ENCODE measurements at places on chromosomes 3 and 15.

GRCh38 chr15:40253167-40253790 lies 14.4 kb downstream of the PAK6 start:
- no peak for DNase-seq

GRCh38 chr3:46905661-46906451 lies 28.3 kb downstream of the PTH1R start:
- no peak for DNase-seq

DNA sequence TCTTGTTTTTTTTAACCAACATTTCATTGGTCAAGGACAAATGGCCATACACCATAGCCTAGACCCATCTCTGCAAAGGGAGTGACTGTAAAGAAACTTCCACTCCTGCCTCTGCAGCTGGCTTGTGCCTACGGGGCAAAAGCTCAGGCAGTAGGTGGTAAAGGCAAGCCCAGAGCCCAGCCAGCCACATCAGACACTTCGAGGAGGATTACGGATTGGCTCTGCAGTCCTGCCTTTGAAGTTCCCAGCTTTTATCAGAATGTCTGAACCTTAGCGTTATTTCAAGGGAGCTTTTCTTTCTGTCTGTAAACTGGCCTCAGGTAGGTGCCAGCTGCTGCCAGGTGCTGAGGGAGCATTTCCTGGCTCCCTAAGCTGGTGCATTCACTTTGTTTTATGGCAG lies 15.6 kb downstream of the ZNF710 start:
- no peak for DNase-seq

DNA sequence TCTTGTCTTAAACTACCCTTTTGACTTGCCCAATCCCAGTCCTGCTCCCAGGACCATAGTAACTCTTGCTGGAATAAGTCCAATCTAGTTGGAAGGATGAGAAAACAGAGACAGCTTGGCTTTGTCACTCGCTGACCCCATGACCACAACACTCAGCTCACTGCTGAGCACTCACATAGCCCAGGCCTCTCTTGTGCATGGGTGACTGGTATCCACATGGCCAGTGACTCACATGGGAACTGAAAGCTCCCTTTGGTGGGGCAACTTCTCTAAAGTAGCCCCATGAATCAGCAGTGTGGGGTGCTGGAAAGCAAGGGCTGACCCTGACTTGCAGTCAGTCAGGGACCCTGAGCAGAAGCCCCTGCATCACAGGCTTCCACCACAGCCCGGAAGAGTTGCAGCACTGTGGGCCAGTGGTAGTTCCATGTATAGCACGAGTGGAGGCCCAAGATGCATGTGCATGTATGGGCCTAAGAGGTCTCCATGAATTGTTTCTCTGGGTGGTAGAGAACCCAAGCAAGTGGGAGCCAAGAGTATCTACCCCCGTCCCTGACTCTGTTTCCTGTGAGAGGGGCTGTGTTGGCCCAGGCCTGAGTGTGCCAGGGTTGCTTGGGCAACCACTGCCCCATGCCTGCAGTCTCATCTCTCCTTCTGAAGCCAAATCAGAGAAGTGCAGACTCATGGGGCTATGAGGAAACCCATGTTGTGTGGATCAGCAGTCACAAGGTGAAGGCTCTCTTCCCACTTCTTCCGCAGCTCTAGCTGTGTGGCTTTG lies 62.1 kb upstream of the XCR1 start:
- peak; percentile 99 for DNase-seq

DNA sequence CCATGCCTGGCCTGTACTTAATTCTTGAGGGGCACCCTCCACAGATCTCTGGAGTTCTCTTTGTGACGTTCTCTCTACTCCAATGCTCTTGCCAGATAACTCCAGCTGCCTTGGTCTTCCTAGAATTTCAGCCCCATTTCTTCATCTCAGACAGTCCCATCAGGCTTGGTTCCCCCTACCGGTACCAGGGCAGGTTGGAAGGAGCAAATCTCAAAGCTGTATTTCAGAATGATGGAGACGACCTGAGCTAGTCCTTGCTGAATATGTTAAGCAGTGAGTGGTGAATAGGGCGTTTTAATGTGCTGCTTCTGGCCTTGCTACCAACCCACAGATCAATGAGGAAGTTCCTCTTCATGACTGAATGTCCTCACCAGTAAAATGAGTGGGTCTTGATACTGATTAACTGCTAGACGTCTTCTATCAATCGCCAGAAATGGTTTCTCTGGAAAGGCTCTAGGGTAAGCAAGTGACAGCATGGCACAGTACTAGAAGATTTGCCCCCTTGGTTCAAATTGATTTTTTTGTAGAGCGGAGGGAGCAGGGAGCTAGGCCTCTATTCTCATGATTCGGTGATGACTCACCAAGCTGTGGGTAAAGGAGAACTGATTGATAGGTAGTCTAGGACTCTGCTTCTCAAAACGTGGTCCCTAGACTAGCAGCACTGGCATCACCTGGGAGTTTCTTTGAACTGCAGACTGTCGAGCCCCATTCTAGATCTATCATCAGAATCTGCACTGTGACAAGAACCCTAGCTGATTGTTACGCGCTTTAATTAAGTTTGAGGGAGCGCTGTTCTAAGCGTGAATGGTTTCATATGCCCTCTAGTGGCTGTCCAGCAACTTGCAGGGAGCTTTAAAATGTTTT lies 67.8 kb downstream of the UBP1 start:
- DNase-seq, result peak; percentile 76

DNA sequence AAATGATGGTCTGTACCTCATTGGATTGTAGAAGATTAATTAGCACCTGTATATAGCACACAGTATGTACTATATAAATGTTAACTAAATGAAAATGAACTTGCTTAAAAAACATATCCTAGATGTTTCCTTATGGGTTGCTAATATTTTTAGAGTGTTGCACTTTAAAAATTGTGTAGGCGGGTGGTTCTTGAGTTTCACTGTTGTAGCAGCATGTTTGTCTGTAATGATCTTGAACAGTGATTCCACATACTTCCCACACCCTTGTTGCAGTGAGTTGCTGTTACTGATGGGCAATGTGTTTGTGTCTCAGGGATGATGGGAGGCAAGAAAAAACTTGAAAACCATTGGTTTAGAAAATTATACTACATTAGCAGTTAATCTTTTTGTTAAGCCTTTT lies 22.0 kb downstream of the USP3 start:
- DNase-seq, result no peak

DNA sequence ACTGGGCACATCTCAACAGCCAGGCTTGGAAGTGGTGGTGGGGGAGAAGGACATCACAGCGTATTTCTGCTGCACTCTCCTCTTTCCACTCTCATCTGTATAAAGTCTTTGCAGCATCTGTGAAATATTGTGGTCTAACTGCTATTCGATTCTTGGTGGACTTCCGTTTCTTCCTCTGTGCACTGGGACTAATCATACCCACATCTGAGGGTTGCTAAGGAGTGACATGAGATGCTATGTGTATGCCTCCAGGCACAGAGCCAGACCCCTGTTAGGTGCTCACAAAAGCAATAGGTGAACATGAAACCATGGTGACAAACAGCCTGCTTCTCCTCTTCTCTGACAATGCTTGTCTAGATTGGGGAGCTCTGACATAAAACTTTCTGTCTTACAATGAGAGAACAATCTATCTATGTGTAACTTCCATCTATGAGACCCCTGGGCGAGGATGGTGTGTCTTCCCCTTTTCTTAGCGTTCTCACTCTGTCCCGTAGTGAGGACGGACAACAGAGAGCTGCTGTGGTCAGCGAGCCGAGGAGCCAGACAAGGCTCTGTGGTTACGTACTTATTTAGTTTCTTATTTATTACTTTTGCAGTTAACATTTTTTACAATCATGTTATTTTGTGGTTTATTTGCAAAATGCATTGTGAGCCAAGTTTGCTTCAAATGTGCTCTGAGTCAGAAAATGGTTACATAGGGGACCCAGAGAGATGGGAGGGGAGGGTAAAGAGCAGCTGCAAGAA lies 196.7 kb upstream of the TPRG1 start:
- DNase-seq, result peak; percentile 91

DNA sequence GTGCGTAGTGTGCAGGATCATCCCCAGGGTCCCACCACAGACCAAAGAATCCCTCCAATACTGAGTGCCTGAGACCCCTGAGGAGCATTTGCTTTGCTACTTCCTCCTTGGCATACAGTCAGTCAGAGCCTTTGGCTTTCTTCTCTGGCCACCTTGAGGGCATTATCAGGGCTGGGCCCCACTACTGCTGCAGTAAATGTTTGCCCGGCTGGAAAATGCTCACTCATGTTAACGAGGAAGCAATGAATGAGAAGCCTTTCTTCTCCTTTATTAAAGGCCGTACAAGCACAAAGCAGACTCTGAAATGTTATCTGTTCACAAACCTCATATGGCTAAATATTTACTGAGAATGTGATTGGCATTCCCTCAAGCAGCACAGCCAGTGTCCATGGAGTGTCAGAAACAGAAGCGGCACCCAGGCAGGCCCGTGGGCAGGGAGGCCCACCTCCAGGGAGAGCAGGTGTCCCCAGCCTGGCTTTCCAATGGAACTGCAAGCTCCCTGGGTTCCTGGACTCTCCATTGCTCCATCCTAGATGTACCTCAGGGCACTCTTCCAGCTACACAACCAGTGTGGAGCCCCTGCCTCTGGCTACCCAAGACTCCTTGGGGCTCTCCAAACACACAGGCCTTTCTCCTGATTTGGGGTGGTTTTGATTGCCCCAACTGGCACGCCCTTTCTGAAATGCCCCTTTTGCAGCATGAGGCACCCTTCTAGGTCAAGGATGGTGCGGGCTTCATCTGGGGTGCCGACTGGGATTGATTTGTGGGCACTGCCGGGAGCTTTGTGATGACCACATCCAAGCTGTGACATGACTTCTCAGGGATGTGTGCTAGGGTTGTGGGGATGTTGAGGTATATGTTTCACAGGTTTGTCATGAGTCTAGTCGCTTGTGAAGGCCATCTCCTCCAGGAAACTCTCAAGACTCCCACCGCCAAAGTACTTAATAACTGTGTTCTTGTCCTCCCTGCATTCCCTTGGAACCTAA lies 195.6 kb downstream of the FAM43A start:
- DNase-seq, result no peak

- no peak for DNase-seq
These were observed 60.8 kb downstream of the USP13 start for GRCh38 chr3:179713643-179714090.

GRCh38 chr15:22806156-22806555 lies 19.7 kb downstream of the NIPA1 start:
- DNase-seq, result no peak

DNA sequence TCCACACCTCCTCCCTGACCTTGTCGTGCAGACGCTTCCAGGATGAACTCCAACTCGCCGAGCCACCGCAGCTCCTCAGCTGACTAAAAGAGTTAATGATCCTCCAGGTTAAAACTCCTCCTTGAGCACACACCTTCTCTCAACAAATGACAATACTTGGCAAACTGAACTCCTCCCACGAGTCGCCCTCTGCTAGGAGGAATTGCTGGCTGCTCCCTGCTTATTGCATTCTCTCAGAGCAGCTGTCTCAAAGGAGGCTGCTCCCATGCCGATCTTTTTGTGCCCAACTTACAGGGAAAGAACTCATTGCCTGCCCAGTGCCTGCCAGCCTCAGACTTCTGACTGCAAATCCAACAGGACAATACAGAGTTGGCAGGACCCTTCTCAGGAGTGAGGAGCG lies at the start of gene ATP13A4:
Gene ATP13A4, minus strand, starts transcription at position 85 of the 400 bp plus-strand sequence. CDS start 96 bp downstream, outside the sequence.
- DNase-seq, result no peak

DNA sequence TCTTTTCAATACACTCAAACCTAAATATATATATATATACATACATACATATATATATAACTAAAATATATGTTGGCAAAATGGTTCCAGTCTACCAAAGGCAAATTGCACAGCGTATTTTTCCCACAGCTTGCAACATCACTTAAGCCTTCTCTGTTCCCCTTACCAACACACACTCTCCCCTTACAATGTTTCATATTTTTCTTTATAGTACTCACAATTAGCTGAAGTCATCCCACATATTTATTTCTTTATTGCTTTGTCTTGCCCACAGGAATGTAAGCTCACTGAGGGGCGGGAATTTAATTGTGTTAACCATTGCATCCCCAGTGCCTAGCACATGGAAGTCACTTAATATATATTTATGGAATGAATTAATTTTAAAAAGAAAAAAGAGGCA lies 288.3 kb downstream of the ULK4 start:
- DNase-seq, result no peak

GRCh38 chr3:187957165-187957581 lies 196.8 kb upstream of the LPP start:
- DNase-seq, result no peak

- no peak for DNase-seq
These were observed 35.8 kb downstream of the ZNF710 start for GRCh38 chr15:90036806-90037510.

GRCh38 chr3:195601382-195601781 lies 17.6 kb upstream of the APOD start:
- no peak for DNase-seq
